Endothelial cell of umbilical vein (primary cell): ENCODE measurements at places on chromosomes 3 and 15. TPM values are rescaled to one million over a fixed set of nuclear protein-coding genes. Genes with fewer than 3 reads are reported as not detected.

The MESP2 gene
- total RNA-seq: 0.42 TPM in 1 of 2 replicates, not detected in the other

The THSD4 gene
- 20.2 and 25.4 TPM in 2 replicates for total RNA-seq

DNA sequence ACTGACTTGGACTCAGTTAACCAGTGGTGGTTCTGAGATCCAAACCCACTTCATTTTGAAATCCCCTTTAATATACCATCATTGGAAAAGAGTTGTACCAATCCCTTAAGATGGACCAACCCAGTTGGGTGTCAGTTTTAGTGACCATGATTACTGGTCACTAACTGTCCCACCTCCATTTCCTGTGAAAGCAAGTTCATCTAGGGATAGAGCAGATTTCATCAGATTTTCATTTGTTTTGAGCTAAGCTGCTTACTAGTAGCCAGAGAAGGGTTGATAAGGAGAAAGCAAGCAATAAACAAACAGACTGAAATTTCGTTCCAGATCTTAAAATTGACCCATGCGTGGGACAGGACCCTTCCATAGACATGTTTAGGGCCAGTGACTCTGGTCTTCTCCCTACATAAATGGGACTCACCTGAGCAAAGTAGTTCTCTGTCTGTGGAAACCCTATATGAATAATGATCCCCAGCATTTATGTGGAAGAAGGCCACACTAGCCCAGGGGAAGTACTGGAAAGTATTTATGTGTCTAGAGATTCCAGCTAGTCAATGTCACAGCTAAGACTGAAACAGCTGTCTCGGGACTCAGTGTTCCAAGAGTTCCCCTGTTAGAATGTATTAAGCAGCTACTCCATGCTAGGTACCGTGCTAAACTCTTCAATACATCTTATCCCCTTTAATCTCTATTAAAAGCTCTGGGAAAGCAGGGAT lies 196.0 kb upstream of the BCL6 start:
- DNase-seq: no peak

GRCh38 chr3:128372281-128372680 lies 94.4 kb downstream of the DNAJB8 start:
- DNase-seq: no peak

DNA sequence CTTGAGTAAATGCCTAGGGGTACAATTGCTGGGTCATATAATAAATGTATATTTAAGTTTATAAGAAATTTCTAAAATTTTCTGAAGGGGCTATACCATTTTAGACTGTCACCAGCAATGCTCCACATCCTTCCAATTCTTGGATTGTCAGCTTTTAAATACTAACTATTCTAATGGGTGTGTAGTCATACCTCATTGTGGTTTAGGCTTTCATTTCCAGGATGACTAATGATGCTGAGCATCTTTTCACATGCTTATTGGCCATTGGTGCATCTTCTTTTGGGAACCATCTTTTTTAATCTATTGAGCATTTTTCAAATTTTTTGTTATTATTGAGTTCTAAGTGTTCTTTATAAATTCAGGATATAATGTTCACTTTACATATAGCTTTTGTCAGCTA lies 52.5 kb upstream of the CORO2B start:
- DNase-seq: no peak

DNA sequence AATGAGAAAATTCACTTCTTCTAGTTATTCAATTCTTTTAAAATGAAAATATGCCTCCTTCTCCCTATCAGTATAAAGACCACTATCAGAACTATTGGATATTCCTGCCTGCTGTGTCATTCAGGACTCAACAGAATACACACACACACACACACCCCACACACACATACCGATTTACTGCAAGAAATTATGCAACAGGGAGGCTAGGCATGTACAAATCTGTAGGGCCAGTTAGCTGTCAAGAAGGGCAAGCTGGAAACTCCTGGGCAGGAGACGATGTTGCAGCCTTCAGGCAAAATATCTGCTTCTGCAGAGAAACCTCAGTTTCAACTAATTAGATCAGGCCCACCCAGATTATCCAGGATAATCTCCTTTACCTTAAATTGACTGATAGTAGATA lies 13.9 kb upstream of the RYR3 start:
- no peak for DNase-seq
